ENCODE measurements at places on chromosomes 1 and 21.

GRCh38 chr1:228362884-228363450 lies 43.7 kb downstream of the TRIM11 start:
- no peak for DNase-seq

- DNase-seq = no peak
Observed at GRCh38 chr1:101967871-101968270, 28.9 kb downstream of the OLFM3 start.

DNA sequence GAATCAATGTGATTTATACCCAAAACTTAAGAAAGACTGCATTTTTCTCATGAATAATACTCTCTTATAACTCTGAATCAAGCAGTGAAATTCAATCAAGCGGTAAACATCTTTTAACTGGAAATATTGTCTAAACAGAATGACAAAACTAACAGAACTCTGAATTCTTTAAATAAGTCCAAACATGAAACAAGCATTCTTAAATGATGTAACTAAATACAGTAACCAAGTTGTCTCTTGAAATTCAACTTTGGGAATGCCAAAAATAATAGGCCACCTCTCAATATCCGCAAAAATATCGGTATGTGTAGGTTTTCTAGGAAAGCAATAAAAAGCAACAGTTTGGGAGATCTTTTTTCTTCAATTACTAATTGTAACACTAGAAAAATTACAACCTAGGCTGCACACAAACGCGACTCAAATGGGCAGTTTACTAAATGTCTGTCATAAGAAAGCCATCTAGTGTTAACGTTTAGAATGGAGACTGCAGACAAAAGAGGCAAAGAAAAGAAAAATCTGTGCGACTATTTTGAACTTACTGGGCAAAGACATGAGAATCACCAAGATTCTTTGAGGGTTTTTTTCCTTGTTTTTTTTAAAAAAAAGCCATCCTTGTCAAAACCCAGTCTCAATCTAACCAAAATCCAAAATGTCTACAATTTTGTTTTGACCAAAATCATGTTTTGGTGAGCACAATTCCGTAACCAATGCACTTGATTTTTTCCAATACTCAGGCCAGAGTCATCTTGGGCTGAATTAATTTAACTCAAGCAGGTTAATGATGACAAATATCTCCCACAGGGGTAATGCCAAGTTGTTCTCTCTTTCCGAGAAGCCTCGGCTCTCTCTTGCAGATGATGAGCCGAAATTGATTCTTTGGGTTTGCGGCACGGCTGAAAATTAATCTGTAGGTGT lies 1.3 kb downstream of the SIPA1L2 start:
- no peak for DNase-seq

- DNase-seq = no peak
Observed at GRCh38 chr1:54302951-54303843, 103.0 kb downstream of the SSBP3 start.

DNA sequence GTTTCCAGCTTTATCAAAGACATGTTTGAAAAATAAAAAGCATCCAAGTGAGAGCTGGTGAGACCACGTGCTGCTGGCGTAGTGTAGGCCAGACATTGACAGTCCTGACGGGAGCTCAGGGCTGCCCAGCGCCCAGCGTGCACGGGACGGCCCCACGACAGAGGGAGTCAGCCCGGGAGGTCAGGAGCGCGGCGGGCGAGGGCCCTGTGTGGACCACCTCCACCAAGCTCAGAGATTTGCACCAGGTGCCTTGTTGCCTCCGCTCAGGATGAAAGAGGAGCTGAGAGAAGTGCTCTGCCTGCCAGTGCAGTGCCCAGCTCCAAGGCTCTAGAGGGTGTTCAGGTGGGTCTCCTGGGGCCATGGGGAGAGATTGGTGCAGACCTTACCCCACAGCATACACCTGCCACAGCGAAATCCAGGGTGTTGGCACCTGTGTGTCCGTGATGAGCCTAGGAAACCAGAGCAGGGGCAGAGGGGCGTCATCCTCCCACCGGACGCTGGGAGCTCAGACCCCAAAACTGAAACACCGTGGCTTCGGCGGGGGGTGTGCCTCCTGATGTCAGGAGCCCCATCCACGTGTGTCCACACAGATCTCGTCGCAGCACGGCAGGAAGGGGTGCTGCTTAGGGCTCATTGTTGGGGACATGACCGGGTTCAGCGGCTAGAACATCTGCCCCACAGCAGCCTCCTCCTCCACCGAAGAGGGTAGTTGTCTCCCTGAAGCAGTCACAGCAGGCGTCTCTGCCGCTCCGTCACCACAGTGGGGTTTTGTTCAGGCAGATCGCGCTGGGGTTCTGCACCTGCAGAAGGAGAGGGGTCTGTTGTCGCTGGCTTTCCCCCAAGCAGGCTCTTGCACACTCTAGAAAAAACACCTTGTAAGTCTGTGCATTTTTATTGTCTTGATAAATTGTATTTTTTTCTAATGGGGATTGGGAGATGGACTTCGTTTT lies 64.2 kb downstream of the POFUT2 start:
- DNase-seq = no peak

- no peak for DNase-seq
Observed at GRCh38 chr1:174740249-174740968, 259.3 kb upstream of the CACYBP start.

DNA sequence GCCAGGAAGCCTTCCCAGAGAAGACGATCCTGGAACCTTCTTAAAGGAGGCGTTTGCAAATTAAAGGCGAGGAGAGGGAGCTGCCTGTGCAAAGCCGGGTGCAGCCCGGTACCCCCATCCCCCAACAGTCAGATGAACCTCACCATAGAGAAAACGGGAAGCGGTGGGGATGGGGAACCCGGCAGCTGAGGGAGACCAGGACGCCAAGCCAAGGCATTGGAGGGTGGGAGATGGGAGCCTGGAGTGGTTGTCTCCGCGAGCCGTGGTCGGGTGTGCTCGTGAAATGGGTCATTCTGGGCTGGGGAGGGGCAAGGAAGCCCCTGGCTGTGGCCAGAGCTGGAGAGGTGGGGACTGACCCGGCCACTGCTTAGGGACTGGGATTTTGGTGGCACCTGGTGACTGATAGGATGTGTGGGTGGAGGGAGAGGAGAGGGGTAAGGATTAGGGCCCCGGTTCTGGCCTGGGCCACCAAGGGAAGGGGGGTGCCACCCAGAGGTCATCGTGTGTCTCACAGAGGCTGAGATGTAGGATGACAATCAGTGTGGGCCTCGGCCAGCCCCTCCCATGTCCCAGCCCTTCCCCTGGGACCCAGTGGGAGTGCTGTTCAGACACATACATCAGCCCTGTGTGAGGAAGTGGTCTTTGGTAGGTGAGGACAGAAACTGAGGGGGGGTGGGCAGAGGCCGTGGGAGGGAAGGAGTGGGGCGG lies 676 bp upstream of the PADI2 start:
- DNase-seq = no peak

Measured in stimulated activated CD8-positive, alpha-beta memory T cell treated with anti-CD3 and anti-CD28 coated beads, Interleukin-7, amount 100 ng/mL, for 48 hours (primary cell).